Articular chondrocyte of knee joint (primary cell): ENCODE measurements at places on chromosomes 12 and 14. TPM values are rescaled to one million over a fixed set of nuclear protein-coding genes. Genes with fewer than 3 reads are reported as not detected.

ATXN2 gene
- 46.6 and 58.5 TPM in 2 replicates for total RNA-seq

HOMEZ gene
- total RNA-seq = 6.1 and 7.8 TPM in 2 replicates

RGS6 gene
- not detected in 2 replicates for total RNA-seq

TDRD9 gene
- 2.7 and 4.6 TPM in 2 replicates for total RNA-seq

FSCB gene
- not detected in 2 replicates for total RNA-seq

REP15 gene
- total RNA-seq = 6.5 and 9.5 TPM in 2 replicates

GDF11 gene
- total RNA-seq = 3.7 and 3.8 TPM in 2 replicates

TAMALIN gene
- total RNA-seq = 0.65 TPM in 2 replicates

MYF5 gene
- total RNA-seq = not detected in 2 replicates

INTS13 gene
- 28.9 and 39.6 TPM in 2 replicates for total RNA-seq

CATSPERB gene
- total RNA-seq = 0.11 TPM in 1 of 2 replicates, not detected in the other

IL23A gene
- total RNA-seq = not detected in 2 replicates

RASSF8 gene
- 55.7 and 61.9 TPM in 2 replicates for total RNA-seq

CNPY2 gene
- 83.3 and 97.1 TPM in 2 replicates for total RNA-seq

KRT77 gene
- not detected in 2 replicates for total RNA-seq

SAMD15 gene
- total RNA-seq = 6.3 and 8.5 TPM in 2 replicates

DLK1 gene
- total RNA-seq = 0.22 and 0.39 TPM in 2 replicates

FOXG1 gene
- total RNA-seq = under 0.01 TPM in 1 of 2 replicates, not detected in the other

ADAM21 gene
- 0.32 and 0.52 TPM in 2 replicates for total RNA-seq

PRH2 gene
- total RNA-seq = 0.54 TPM in 1 of 2 replicates, not detected in the other

VWF gene
- total RNA-seq = 0.39 and 0.86 TPM in 2 replicates

IFI27 gene
- total RNA-seq = 66.0 and 68.9 TPM in 2 replicates

SLC5A8 gene
- total RNA-seq = not detected in 2 replicates

IL26 gene
- total RNA-seq = 4.5 and 14.2 TPM in 2 replicates

SRRM4 gene
- total RNA-seq = not detected in 2 replicates

CYP46A1 gene
- total RNA-seq = 0.91 and 1.1 TPM in 2 replicates

MGAT4C gene
- not detected in 2 replicates for total RNA-seq

AACS gene
- total RNA-seq = 17.4 and 21.3 TPM in 2 replicates
